ENCODE measurements at places on chromosomes 13 and 19. TPM values are rescaled to one million over a fixed set of nuclear protein-coding genes. Genes with fewer than 3 reads are reported as not detected.

GRCh38 chr13:110886870-110887596 is 27.8 kb downstream of the ANKRD10 start:
- DNase-seq: no peak

DNA sequence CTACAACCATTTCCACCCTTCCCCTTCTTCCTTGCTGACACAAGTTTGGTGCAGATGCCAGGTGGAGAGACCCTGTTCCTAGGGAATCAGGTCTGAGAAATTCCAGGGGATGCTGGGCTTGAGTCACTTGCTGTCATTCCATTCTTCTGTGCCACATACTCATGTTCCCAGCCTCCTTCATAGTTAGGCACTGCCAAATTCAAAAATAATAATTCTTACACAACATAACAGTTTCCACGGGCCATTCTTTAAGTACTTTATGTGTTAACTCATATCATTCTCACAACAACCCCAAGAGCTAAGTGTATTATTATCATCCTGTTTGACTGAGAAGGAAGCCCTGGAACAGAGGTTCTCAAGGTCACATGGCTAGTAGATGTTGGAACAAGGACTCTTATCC is 27.1 kb upstream of the POMP start:
- no peak for DNase-seq

DNA sequence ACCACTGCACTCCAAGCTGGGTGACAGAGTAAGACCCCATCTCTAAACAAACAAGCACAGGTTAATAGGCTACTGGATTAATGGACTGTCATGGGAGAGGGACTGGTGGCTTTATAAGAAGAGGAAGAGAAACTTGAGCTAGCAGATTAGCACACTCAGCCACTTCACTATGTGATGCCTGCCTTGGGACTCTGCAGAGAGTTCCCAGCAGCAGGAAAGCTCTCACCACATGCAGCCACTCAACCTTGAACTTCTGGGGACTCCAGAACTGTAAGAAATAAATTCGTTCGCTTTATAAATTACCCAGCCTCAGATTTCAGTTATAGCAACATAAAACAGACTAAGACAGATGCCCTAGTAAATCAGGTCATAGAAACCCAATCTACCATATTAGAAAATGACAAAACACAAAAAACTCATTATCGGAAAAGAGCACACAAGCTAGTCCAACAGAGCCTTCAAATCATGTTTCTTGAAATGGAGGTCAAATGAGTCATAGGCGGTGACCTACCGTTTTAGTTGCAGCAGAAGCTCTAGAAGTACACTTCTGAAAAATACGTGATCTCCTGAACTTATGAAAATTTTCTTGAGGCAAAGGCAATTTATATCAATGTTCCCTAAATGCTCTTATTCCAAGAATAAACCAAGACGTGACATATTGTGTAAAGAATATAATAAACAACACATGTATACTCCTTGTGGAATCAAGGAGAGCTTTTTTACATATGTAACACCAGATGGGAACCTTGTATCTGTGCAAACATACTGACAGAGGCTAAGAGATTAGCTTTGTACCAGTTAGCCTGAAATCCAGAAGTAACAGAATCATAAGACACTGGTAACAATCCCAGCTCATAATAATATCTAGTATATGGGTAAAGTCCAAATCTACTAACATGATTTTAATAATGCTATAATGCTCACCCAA is 340.9 kb upstream of the SGCG start:
- no peak for DNase-seq

DNA sequence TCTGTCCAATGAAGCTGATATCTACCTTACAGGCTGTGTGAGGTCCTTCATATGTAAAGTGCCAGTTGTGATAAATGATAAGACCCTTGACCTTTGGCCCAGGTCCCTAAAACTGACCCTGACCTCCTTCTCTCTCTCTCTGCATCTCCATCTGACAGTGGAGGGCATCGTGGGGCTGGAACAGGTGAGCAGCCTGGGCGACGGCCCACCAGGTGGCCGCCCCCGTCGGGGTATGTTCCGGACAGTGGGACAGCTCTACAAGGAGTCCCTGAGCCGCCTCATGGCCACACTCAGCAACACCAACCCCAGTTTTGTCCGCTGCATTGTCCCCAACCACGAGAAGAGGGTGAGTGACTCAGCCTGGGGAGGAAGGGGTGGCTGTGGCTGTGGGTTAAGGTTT is 53.7 kb downstream of the MYH14 start:
- no peak for DNase-seq

Gene SIX5
- 5.7 TPM for total RNA-seq

DNA sequence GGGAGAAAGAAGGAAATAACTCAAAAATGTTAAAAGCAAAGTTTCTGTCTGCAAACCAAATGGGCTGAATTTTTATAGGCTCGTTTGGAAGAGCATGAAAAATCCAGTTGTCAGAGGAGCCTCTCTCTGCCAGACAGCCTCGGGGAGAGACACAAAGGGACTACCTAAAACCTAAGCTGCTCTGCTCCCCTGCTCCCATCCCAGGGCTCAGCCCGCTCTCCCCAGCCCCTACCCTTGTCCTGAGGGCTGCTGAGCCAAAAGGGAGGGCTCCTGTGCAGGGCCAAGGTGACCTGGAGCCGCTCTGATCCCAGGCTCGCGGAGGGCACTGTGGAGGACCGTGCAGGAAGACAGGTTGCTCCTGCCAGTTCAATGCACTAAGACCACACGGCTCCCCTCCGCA is 96.7 kb upstream of the UQCRFS1 start:
- DNase-seq: no peak

DNA sequence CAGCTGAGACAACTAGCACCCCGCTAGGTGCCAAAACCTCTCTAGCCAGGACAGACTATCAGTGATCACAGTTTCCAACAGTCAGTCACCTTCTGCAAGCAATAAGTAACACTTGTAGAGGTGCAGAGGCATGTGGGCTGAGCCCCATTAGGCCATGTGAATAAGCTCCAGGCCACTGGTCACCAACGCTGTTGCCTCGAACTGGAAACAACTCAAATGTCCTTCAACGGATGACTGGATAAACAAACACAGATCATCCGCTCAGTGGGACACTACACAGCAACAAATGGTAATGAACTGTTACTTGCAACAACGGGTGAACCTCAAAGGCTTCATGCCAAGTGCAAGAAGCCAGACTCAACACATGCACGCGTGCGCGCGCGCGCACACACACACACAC is 27.5 kb upstream of the TMEM160 start:
- no peak for DNase-seq

GRCh38 chr13:51542346-51543242 is 41.7 kb upstream of the WDFY2 start:
- DNase-seq: no peak

Gene PLPPR3
- not detected for total RNA-seq

DNA sequence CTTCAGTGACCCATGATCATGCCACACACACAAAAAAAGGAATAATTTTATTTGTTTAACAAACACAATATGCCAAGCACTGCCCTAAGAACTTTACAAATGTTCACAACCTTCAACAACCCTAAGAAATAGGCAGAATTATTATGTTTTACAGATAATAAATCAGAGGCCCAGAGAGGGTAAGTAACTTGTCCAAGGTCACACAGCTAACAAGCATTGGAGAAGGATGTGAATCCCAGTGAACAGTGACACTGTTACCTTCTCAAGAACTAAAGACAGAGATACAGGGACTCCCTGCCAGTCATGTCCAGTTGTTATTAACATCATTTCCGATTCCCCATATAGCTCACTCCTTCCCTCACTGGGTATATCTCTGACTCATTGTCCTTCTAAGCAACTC is 13.6 kb downstream of the CEACAM20 start:
- DNase-seq: no peak

DNA sequence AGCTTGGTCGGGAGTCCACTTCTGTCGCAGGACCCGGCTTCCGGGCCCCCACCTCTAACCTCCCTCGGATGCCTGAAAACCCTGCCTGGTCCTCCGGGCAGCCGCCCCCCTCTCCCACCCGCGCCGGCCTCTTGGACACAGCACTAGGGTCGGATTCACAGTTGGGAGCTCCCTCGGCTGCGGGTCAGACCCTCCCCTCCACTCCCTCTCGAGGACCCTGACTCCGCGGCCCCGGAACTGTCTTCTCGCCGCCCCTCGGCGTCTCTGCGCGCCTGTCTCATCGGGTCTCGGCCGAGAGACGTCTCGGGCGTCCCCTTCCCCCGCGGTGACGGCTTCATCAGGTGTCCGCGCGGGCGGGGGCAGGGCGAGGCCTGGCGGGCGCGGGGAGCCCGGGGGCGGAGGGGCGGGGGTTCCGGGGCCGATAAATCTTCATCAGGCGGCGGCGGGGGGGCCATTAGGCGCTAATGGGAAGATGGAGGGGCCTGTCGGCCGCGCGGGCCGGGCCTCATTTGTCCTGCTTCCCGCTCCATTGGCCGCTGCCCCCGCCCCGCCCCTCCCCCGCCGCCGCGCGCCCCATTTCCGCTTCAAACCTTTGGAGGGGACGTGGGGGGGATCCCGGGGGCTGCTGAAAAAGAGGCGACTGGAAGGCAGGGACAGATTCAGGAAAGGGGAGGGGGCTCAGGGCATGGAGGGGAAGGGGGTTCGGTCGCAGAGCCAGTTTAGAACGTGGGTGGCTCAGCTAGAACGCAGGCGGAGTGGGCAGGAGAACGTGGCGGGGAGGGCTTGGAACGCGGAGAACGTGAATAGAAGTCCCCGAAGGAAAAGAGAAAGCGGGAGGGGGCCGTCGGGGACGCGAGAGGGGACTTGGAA is 11.8 kb upstream of the ERFL start:
- no peak for DNase-seq

GRCh38 chr13:112143753-112144615 is 77.0 kb downstream of the SOX1 start:
- no peak for DNase-seq

GRCh38 chr19:32921624-32922023 is 50.1 kb downstream of the CEP89 start:
- no peak for DNase-seq

DNA sequence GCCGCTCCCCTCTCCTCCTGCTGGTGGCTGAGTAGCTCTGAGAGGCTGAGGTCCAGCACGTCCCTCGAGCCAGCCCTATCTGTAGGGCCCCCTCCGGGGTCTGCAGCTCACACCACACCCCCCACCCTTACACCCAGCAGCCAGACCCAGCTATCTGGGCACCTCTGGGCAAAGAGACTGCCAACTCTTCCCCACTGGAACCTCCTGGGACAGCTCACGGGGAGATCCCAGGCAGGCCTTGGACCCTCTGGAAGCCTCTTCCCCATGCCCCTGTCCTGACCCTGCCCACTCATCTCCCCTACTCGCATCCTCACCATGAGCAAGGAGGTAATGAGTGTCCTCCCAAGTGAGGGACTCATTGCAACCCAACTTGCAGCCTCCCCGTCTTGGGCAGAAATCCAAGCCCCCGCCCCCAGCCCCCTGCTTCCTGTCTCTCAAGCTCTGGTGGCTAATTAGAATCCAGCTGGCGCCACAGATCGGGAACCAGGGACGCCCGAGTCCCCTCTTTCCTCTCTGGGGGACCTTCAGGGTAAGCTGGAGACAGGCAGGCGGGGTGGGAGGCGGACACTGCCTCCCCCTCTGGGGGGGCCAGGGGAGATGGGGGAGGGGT is 22.1 kb downstream of the ADGRL1 start:
- DNase-seq: no peak

DNA sequence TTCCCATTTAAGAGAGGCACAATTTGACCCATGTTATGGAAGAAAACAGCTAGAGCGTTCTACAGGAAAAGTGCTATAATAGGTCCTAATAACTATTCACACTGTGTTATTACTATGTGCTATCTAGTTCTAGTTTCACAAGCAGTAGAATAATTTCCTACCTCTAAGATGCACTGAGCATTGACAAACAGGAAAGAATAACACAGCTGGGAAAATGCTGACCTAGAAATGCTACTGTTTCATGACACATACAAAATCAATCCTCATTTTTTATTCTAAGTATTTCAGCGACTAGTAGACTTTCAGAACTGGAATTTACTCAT is 259.5 kb downstream of the ITGBL1 start:
- DNase-seq: no peak
